ENCODE measurements at places on chromosomes 1 and 21.

DNA sequence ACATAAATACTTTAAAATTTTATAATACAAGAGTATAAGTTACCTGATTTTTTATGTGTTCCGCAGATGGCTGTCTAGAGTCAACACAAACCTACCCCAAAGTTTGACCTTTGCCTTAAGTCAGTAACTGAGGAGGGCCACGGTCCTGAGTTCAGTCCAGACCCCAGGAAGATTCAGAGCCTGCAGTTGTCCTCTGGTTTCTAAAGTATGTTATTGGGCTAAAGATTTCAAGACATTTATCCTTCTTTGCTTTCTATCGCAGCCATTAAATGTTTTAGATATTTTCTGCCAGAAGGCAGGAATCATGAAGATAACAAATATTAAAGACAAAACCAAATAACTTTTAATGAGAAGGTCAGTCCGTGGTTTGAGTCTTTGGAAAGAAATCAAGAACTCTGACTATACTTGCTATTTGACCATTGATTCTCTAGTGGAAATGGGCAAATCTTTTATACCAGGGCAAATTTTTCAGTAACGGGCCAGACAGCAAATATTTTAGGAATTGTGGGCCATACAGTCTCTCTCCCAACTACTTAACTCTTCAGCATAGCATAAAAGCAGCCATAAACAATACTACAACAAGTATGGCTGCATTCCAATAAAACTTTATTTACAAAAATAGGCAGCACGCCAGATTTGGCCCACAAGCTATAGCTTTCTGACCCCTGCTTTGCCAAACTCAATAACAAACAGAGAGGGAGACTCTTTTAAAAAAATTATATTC, 38.0 kb upstream of the HAO2 start:
- DNase-seq: no peak

- no peak for DNase-seq
Measured at GRCh38 chr1:99781798-99782197, 15.4 kb upstream of the FRRS1 start.

DNA sequence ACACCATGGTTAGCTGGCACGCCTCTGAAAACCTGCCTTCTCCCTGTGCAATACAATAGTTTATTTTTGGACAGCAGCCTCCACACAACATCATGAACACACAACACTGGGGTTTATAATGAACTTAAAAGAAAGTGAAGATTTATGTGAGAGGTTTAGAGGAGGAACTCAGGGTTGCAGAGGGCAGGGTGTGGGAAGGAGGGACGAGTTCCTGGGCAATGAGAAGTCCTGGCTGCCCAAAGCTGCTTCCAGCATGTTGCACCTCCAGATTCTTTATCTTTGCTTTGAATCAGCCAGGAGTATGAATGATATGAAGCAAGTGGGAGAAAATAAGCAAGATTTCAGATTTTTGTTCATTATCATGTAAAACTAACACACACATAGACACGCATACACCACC, 11.3 kb upstream of the LRRC8D start:
- no peak for DNase-seq

DNA sequence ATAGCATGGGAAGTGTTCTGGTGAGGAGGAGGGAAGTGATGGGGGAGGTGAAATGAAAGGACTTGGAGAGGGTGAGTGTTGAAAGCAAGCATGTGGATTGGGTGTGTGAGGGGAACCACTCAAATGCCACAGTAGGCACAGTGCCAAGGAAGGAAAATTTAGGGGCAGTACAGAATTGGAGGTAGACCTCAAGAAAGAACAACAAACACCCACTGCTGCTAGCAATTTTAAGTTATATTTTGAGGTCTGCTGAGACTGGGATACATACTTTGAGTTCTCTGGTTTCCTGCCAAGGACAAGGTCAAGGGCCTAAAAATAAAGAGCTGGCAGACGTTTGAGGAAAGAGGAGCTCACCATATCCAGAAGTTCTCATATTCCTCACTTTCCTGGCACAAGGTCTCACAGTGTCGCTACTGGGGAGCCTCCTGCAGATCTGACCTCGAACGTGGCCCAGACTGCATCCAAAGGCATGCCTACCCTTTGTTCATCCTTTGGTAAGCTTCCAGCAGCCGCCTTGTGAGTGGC, 104.0 kb downstream of the BRINP2 start:
- DNase-seq: no peak

Measured in NAMALWA (cell line).